Osteocyte (in vitro differentiated cells): ENCODE measurements at places on chromosomes 13 and 19. TPM values are rescaled to one million over a fixed set of nuclear protein-coding genes. Genes with fewer than 3 reads are reported as not detected.

GRCh38 chr19:12985049-12985776, 10.1 kb upstream of the NFIX start:
- no peak for DNase-seq
- peaks cover 16% of the 10 kb centered on the region for H3K4me1 ChIP-seq
- H3K27ac ChIP-seq, result no peak overlapping the region
- no peaks in the 10 kb centered on the region for H3K36me3 ChIP-seq

DNA sequence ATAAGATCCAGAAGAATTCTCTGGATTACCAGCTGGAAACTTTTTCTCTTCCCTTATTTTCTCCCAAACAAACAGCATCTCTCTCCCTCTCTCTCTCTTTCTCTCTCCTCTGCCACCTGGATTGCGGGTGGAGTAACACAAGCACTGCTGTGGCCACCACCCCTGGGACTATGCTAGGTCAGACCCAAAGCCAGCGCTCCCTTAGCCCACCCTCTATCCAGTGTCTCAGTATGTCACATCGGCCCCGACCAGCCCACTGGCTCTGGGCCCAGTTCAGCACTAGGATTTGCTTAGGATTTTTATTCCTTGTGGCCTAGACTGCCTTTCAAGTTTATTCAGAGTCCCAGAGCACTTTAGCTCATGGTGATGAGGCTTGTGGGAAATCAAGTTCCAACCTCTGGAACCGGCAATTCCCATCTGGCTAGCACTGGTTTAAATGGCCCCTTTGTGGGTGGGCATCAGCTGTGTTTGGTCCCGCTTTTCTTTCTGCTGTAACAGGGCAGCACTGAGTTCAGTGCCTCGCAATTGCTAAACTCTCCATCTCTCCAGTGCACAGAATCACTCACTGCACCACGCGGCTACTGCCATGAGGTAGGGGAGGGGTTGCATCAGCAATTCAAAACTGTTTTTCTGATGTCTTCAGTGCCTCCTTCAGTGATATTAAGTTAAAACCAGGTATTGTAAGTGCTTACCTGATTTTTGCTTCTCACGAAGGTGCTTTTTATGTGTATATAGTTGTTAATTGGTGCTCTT, 1623.1 kb downstream of the SLITRK5 start:
- no peak for DNase-seq
- no peak overlapping the region for H3K27ac ChIP-seq
- H3K4me3 ChIP-seq, result no peak overlapping the region
- H3K4me1 ChIP-seq, result no peaks in the 10 kb centered on the region
- H3K36me3 ChIP-seq, result no peaks in the 10 kb centered on the region
- H3K27me3 ChIP-seq, result no peaks in the 10 kb centered on the region

DNA sequence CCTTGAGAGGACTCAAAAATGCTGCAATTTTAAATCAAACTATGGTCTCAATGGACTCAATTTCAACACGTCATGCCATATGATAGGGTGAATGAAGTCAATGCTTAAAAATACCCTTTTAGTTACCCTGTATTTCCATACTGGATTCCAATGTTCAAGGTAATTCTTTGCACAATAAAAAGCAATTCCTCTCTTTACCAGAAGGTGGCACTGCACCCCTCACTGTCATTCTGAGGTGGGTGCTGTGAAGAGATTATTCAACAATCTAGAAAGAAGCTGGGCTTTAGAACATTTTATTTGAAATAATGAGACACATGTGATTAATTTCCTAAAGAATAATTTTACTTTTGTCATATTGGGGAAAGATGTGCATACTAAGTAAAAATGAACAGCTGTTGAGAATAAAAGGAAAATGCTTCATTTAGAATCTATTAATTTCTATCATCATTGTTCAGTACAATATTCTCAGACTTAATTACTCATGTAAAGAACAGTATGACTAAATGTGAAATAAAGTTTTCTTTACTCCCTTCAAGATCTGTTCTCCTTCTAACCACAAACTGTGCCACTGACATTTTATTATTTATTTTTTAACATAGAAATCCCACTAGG, 789.1 kb downstream of the GPC5 start:
- H3K27me3 ChIP-seq, result peaks cover 30% of the 10 kb centered on the region
- no peak overlapping the region for H3K27ac ChIP-seq
- peaks cover 7% of the 10 kb centered on the region for H3K36me3 ChIP-seq
- H3K4me3 ChIP-seq, result no peak overlapping the region

- peak; percentile 95 for DNase-seq
- no peaks in the 10 kb centered on the region for H3K27me3 ChIP-seq
- H3K4me1 ChIP-seq, result peaks cover 47% of the 10 kb centered on the region
- H3K4me3 ChIP-seq, result peak within 1 kb of the TSS; percentile 81
Measured at GRCh38 chr13:49996951-49997895, at the start of gene TRIM13. TRIM13 (plus strand) TSS chr13:49997042; CDS start chr13:50011941, 14,899 bp downstream.

- no peak overlapping the region for H3K27ac ChIP-seq
- H3K36me3 ChIP-seq, result no peaks in the 10 kb centered on the region
- H3K4me1 ChIP-seq, result peaks cover 8% of the 10 kb centered on the region
- peak; percentile 23 for DNase-seq
Measured at GRCh38 chr13:100680131-100680530, 5.5 kb upstream of the TMTC4 start.

- DNase-seq, result no peak
- H3K4me1 ChIP-seq, result no peaks in the 10 kb centered on the region
- no peak overlapping the region for H3K4me3 ChIP-seq
- no peak overlapping the region for H3K27ac ChIP-seq
- H3K36me3 ChIP-seq, result no peaks in the 10 kb centered on the region
Measured at GRCh38 chr19:31880283-31880682, 465.1 kb upstream of the ZNF507 start.

DNA sequence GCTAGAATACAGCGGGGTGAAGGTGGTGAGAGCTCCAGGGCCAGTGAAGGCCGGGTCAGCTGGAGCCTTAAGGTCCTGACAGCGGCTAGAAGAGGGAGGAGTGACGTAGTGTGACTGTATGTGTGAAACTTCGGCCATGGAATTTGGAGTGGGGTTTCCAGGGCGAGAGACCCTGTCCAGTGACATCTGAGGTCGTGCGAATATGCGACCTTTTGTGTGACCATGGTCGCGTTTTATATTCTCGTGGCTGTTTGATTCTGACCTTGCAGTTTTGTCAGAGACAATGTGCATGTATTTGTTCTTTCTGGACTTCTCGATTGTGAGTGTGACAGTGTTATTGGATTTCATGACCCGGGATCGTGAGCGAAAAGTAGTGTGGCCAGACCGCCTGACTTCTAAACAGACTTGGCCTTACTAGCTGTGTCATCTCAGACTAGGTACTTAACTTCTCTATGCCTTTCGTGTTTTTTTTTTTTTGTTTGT, 405 bp upstream of the ZNF569 start:
- no peak for DNase-seq
- peaks cover 33% of the 10 kb centered on the region for H3K4me1 ChIP-seq
- no peaks in the 10 kb centered on the region for H3K27me3 ChIP-seq
- H3K4me3 ChIP-seq, result peak overlapping the region; percentile 94
- peaks cover 24% of the 10 kb centered on the region for H3K36me3 ChIP-seq
- peak overlapping the region; percentile 97 for H3K27ac ChIP-seq

- H3K36me3 ChIP-seq, result no peaks in the 10 kb centered on the region
- DNase-seq, result no peak
- H3K27me3 ChIP-seq, result peaks cover 50% of the 10 kb centered on the region
- H3K4me1 ChIP-seq, result no peaks in the 10 kb centered on the region
- H3K27ac ChIP-seq, result no peak overlapping the region
Measured at GRCh38 chr19:40507892-40508291, 41.1 kb downstream of the SPTBN4 start.

- H3K27me3 ChIP-seq, result no peaks in the 10 kb centered on the region
- no peak for DNase-seq
Measured at GRCh38 chr13:37811441-37811840, 58.1 kb downstream of the TRPC4 start.

DNA sequence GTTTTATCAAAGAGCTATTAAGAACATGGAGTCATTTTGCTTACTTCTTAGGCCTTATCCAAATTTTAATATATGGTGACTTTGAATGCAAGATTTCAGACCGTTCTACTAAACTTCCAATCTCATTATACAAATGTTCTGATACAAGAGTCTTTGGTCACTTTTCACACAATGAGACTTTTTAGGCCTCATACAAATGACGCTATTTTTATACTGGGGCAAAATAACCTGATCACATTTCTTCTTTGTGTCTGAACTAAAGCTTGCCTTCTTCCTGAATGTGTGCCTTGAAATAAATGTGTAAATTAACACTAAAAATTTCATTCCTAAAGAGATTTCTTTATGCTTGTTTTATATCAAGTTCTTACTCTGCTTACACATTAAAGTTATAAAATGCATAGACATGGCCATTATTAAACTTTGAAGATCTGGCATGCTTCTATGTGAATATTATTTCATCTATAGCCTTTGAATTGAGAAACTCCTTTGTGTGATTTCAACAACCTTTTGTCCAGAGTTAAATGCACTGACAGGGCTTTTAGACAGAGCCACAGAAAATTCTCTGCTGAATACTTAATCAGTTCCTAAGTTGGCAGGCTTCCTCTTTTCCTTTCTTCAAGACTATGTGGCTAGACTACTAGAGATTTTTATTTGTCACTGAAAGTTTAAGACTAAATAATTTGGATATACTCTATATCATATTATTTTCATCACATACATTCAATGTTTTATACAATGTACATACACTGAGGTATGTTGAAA, 86.1 kb downstream of the EDNRB start:
- no peak for DNase-seq
- H3K27ac ChIP-seq, result no peak overlapping the region
- no peak overlapping the region for H3K4me3 ChIP-seq
- no peaks in the 10 kb centered on the region for H3K4me1 ChIP-seq

- H3K4me1 ChIP-seq, result no peaks in the 10 kb centered on the region
- H3K4me3 ChIP-seq, result no peak overlapping the region
- H3K36me3 ChIP-seq, result no peaks in the 10 kb centered on the region
- H3K27ac ChIP-seq, result no peak overlapping the region
Measured at GRCh38 chr19:43372462-43372861, 19.0 kb downstream of the CD177 start.

DNA sequence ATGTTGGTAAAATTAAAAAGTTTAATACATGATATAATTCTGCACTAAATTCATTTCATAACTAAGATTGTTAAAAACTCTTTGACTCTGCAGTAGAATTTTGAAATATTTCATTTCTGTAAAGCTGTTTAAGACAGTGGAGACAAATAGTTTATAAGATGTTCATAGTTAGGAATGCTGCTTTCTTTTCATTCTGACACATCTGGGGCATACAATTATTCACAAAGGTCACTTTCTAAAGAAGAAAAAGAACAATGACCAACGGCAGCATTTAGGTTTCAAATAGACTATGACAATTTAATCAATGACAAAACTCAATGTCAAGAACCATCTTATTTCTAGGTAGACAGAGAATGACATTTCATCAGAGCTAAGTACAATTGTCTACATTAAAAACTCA, 1422.1 kb downstream of the PCDH9 start:
- H3K27ac ChIP-seq, result no peak overlapping the region
- no peak overlapping the region for H3K4me3 ChIP-seq
- H3K27me3 ChIP-seq, result no peaks in the 10 kb centered on the region

GRCh38 chr13:39201180-39201579, 162.9 kb downstream of the NHLRC3 start:
- peaks cover 3% of the 10 kb centered on the region for H3K4me1 ChIP-seq
- no peaks in the 10 kb centered on the region for H3K36me3 ChIP-seq
- H3K4me3 ChIP-seq, result no peak overlapping the region
- H3K27ac ChIP-seq, result no peak overlapping the region
- no peaks in the 10 kb centered on the region for H3K27me3 ChIP-seq
- no peak for DNase-seq

DNA sequence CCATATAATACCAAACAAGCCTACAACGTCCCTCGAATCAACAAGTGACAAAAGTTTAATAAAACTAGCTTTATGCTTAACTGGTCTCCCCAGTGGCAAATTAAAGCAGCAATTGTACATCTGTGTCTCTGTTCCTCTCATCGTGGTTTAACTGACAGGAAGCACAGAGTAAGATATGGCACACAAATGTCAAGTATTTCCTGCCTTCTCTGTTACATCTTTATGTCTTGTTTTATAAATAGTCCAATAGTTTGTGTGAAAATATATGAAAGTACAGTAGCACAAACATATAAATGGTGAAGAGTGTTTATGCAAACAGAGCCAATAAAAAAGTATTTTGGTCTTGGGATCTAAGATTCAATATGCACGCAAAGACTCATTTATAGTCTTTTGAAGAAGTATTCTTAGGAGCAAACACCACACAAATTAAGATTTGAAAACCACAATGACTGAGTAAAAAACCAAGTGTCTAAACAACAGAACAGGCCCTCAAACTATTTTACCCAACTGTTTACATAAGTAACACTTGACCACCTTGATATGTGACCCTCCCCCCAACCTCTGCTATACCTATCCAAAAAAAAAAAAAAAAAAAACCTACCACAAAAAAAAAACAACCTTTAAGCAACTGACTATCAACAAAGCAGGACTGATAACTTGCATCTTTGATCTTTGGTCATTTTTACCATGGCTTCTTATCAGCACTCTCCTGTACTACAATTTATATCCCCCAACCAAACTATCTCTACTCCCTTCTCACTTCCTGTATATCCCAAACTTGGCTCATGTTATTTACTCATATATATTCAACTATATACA, 14.0 kb downstream of the ELF1 start:
- H3K4me3 ChIP-seq, result no peak overlapping the region
- peaks cover 32% of the 10 kb centered on the region for H3K4me1 ChIP-seq
- no peak overlapping the region for H3K27ac ChIP-seq
- DNase-seq, result no peak
- H3K27me3 ChIP-seq, result no peaks in the 10 kb centered on the region

- H3K36me3 ChIP-seq, result no peaks in the 10 kb centered on the region
- H3K27ac ChIP-seq, result no peak overlapping the region
- H3K4me1 ChIP-seq, result no peaks in the 10 kb centered on the region
- no peak overlapping the region for H3K4me3 ChIP-seq
- DNase-seq, result no peak
Measured at GRCh38 chr13:114199954-114200353, 20.9 kb downstream of the CFAP97D2 start.

- no peak for DNase-seq
- peaks cover 18% of the 10 kb centered on the region for H3K36me3 ChIP-seq
- H3K27me3 ChIP-seq, result peaks cover 4% of the 10 kb centered on the region
- H3K27ac ChIP-seq, result no peak overlapping the region
Measured at GRCh38 chr19:49014123-49014869, 2.6 kb downstream of the LHB start.

PLPPR3 gene
- total RNA-seq, result 18.2 and 19.4 TPM in 2 replicates

KLK2 gene
- total RNA-seq, result not detected in 2 replicates

KLK13 gene
- not detected in 2 replicates for total RNA-seq

FFAR1 gene
- not detected in 2 replicates for total RNA-seq

SULT2A1 gene
- total RNA-seq, result not detected in 2 replicates

SBK3 gene
- total RNA-seq, result not detected in 2 replicates

ZNF665 gene
- 5.1 TPM in 2 replicates for total RNA-seq

INAFM1 gene
- 16.7 and 17.4 TPM in 2 replicates for total RNA-seq

PRR20E gene
- not detected in 2 replicates for total RNA-seq

IGFL1 gene
- not detected in 2 replicates for total RNA-seq

ZNF540 gene
- 1.4 and 1.9 TPM in 2 replicates for total RNA-seq
